Stimulated activated CD8-positive, alpha-beta memory T cell treated with anti-CD3 and anti-CD28 coated beads, Interleukin-2, amount 100 ng/mL, for 48 hours (primary cell): ENCODE measurements at places on chromosomes 5 and 9.

DNA sequence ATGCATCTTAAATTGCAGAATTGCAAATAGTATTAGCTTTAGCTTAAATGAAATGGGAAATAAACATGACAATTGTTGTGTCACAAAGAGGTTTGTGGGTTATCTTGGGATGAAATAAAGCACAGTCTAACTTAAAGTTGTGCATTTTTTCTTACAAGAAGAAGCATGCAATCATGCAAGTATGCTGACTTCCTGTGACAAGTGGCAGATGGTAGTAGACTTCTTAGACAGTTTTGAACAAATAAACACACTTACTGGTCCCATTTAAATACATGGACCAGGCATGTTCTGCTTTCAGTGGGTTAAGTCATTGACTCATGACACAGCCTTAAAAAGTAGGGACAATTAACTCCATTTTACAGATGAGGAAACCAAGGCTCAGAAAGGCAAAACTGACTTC is 15.9 kb upstream of the C5orf63 start:
- DNase-seq = no peak

- no peak for DNase-seq
Observed at GRCh38 chr9:14213504-14213903, 100.4 kb downstream of the NFIB start.

DNA sequence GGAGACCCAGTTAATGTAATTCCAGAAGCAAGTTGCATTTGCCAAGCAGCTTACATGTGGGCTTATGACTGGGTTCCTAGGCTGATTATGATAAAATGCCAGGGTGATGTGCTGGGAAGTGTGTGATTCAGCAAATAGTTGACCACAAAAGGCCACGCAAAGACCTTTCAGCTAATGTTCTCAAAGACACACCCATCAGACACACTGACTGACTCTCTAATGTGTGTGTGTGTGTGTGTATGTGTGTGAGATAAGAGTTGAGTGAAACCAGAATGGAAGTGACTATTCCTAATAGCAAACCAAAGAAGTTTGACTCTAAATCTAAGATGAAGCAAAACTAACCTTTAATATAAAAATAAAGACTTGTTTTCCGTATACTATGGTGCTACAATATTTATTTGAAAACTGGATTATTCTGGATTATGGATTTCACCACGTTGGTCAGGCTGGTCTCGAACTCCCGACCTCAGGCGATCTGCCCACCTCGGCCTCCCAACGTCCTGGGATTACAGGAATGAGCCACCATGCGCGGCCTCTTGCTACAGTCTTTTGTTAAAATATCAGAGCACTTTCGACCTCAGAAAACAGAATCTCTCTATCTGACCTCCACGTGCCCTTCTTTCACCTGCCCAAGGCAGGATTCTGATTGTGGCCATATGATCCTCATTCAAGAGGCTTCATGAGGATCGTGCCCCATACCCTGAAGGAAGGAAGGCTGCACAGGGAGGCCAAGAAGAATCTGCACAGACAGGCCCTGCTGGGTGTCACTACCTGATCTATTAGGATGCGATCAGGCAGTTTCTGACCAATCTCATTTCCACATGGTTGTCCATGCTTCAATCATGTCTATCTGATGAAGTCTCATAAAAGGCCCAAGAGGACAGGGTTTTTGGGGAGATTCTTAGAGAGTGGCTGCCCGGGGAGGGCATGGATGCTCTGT is 75.6 kb downstream of the USP20 start:
- no peak for DNase-seq

DNA sequence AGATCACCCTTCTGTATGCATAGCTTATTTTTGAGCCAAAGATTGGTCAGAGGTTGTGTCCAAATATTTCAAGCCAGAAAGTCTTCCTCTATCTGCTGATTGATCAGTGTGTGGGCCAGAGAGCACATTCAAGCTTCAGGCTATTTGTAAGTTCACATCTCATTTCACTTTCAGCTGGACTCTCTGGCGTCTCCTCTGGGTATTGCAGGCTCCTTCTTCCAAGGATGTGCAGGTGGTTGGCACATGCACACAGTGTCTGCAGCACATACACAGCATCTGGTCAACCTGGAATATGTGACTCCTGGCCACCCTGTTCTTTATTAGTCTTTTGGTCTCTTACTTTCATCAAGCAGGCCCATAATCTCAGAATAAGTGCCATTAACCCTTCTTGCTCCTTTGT is 516.1 kb downstream of the ANXA1 start:
- DNase-seq = no peak

GRCh38 chr5:172104021-172104420 is 84.0 kb downstream of the STK10 start:
- no peak for DNase-seq

DNA sequence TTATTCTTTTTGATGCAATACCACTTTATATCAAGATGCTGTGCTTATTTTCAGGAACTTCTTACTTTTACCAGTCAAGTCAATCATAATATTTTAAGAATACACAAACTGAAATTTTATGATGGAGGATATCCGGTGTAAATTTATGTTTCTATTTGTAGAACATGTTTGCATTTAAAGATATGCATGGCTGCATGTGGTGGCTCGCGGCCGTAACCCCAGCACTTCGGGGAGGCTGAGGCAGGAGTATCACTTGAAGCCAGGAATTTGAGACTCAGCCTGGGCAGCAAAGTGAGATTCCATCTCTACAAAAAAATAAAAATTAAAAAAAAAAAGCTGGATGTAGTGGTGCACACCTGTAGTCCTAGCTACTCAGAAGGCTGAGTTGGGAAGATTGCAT is 73.5 kb upstream of the ALDH1A1 start:
- DNase-seq = no peak

- DNase-seq = no peak
Observed at GRCh38 chr5:916441-917293, 24.0 kb downstream of the TRIP13 start.

- DNase-seq = no peak
Observed at GRCh38 chr9:37921168-37921510, 17.2 kb upstream of the SLC25A51 start.

DNA sequence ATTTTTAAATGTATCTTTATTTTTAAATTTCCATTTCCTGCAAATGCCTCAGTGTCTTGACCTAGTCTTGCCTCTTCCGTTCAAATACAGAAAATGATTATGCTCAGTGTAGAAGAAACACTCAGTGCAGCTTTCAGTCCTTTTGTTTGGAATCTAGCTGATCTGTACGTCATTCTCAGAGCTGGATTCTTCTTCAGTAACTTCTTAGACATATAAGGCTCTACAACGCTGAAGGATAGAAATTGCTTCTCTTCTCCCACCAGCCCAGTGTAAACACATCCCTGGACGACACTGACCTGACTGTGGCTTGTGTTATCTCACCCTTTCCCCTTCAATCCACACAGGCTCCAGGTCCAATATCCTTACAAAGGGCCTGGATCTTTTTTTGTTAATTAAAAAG is 3.2 kb upstream of the ALDH1B1 start:
- no peak for DNase-seq

DNA sequence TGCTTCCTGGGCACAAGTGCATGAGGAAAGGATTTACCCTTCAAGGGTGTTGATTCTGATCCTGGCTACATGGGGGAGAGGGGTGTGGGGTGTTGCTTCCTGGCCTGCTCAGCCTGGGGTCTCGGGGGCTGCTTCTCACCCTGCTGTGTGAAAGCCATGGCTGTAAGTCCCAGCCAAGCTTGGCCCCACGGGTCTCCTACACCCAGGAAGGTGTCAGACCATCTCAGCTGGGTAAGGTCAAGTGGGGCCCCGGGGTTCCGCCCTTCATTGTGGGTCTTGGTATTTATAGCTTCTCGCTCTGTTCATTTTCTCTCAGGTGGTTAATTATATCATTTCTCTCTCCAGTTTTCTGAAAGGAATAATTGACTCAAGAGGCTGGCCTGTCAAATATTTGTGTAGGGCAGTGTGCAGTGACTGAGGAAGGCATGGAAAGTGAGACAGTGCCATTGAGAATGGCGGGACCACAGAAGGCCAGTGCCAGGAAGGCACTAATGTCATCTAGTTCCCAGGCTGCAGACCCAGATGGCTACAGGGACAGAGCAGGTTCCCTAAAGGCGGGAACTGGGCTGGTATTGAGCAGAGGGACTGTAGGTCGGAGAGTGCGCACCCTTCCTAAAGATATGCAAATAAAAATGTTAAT is 126.0 kb downstream of the FOXD1 start:
- no peak for DNase-seq

DNA sequence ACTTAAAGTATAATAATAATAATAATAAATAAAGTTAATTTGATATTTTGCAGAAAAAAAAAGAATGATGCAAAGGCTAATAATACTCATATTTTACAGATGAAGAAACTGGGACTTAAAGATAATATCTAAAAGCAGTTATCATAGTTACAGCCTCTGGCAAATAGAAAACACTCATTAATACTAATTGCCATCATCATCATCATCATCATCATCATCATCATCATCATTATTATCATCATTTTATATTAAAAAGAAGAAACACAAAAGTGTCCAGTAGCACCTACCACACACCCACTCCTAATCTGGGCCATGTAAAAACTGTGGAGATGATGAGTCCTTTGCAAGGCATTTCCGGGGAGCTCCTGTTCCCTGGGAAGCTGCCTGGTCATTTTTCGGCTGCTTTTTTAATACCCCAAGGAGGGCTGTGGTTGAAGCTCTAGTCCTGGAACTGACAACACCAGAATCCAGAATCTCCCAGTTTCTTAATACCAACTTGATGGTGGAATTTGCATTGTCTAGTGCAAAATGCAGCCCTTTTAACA is 70.8 kb downstream of the HTR4 start:
- DNase-seq = no peak

- no peak for DNase-seq
Observed at GRCh38 chr9:2263665-2264064, 248.5 kb downstream of the SMARCA2 start.

DNA sequence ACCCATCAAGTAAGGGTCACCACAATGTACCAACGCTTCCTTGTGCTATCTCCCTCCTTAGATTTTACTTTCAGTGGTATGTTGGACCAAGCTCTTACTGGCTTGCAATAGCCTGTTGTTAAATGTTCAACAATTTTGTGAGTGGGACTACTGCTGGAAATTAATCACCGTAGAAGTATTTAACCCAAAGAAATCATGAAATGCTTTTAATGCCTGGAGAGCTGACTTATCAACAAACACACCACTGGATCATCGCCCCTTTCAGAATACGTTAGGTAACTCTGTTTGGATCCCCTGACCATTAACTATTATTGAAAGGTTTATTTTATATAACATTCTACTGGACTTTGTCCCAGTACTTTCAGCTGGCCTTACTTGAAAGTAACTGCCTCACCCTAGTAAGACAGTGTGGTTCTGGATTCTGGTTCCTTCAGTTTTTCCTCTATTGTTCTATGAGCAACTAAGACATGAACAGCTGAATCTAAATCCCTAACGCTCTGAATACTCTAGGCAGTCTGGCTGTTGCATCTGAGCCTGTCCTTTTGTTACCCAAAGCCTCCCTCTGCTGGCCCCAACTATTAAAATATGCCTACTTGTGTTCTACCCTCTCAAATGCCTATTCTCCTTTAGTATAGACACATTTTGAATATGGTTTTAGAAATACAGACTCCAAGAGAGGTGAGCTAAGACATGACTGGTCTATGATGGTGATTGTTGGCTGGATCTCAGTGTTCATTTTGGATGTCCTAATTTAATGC is 1203.4 kb upstream of the DMAC1 start:
- no peak for DNase-seq

GRCh38 chr9:11872471-11872870 is 820.7 kb upstream of the TYRP1 start:
- DNase-seq = no peak

DNA sequence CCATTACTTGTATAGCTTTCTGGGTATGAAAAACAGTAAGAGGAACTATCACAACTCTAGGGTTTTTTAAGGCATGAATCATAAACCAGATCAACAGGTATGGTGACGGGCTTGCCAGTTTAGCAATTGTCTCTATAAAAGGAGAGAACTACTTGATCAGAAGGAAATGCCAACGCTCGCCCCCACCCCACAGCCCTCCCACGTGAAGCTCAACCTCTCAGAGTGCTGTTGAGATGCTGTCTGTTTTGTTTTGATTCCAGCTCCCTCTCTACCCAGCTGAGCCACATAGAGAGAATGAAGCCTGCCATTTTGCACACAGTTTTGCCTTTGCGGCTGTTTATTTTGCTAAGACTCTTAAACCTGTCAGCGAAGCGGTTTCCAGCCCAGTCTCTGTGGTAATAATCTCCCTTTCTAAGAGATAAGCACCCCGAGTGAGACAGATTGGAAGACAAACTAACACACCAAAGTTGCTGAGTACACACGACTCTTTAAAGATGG is 257.9 kb upstream of the ANKRD55 start:
- no peak for DNase-seq
